Activated gamma-delta T cell (primary cell): ENCODE measurements at places on chromosomes 12 and 14.

DNA sequence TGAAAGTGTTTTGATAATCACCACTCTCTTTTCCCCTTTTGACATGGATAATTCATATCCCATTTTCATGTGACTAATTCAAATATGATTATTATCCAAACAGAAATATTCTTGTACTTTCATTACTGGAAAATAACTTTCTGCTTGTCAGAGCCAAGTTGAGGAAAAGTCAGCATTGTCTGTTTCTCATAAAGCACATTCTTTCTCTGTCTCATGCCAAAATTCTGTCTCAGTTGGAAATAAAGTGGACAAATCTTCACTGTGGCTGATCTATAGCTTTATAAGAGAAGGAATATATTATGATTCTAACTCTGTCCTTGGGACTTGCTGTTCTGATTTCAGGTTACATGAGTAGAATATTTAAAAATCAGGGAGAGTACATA, 22.7 kb upstream of the PRICKLE1 start:
- no peak for DNase-seq

DNA sequence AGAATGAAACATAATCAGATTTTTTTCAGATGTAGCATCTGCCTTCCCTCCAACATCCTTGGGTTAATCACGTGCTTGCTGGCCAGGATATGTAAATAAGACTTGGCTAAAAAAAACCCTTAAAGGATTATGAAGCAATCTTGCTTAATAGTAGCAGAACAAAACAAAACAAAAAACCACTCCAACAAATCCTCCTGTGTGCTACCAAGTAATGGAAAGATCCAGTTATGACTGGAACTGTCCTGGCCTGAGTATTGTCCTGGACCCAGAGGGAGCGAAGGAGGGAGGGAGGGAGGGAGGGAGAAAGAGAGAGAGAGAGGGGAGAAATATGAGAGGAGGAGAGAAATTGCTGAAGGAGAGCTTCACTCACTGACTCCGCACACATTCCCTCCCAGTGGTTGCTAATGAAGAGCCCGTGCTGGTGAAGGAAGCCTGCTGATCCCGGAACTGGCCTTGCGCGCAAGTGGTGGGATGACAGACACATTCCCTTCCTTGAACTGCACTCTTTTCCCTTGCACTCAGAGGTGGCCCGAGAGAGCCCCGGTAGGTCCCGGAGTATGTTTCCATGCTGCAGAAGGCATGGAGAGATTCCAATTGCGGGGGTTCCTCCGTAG, 57.2 kb downstream of the HMGA2 start:
- DNase-seq: no peak

DNA sequence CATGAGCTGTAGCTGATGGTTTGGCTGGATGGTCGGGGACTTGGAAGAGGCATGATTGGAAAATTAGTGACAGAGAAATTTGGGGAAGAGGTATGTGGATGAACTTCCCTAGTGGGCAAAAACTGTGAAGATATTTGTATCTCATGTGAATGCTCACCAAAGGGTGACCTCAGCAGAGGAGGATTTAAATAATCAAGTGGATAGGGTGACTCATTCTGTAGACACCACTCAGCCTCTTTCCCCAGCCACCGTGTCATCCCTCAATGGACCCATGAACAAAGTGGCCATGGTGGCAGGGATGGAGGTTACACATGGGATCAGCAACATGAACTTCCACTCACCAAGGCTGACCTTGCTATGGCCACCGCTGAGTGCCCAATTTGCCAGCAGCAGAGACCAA, 60.8 kb upstream of the KRAS start:
- no peak for DNase-seq

GRCh38 chr14:56185992-56186391, 67.8 kb downstream of the PELI2 start:
- no peak for DNase-seq

DNA sequence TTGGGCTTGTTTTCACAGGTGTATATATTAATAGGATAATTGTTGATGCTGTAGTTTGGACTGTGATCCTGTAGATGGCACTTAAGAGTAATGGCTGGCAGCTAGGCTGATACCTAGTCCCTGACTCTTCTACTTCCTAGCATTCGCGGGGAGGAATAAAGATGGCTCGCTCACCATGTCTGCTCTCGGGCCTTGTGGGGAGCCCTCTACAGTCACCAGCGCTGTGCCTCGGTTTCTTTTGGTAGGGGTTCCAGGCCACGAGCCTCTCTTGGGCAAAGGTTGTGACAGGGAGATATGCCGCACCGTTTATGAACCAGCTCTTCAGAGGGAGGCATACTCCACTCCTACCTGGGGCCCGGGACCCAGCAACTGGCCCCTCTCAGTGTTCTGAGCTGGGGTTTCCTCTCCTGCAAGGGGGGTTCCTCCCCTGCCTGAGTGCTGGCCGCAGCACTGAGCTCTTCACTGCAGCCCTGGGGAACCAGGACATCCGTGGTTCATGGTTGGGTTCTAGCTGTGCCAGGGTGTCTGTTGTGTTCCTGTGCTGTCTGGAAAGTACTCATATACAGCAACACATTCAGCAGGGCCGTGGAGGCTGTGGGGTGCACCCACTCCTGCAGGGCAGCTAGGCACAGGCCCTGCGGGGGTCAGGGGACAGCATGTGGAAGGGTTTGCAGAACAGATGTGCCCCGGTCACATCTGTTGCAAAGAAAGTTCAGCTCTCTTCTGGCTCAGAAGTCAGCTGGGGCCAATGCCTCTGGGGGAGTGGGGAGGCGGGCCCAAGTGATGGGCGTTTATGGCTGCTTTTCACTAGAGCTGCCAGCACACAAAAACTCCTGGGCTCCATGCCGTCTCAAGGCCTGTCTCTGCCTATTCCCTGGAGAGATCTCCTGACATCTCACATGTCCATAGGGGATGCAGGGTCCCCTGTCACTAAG, 147.9 kb downstream of the PPFIA2 start:
- no peak for DNase-seq

GRCh38 chr12:121722511-121722910, 10.0 kb downstream of the TMEM120B start:
- DNase-seq: no peak

DNA sequence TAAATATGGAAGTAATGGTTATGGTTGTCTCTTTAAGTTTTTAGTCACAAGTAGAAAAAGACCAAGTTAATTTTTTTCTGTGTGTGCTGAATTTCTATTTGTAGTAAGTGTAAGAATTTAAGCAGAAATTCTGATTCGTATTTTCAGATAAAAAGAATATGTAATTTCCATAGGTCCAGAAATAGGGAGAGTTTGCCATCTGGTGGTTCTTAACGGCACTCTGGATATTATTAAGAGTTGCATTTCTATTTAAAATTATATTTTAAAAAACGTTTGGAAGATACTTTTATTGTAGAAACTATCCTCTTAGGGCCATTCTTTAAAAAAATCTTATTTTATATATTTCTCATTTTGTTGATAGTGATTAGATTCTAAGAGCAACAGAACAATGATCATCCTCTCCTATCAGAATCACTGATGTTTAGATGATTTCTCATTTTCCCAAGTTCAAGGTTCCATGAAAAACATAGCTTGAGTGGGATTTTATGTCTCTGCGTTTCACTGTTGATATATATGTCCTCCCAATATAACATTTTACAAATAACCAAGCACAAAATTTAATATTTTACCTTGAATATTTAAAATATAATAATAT, 88.3 kb downstream of the LRRK2 start:
- DNase-seq: no peak

- no peak for DNase-seq
Measured at GRCh38 chr14:50666772-50667683, 1.1 kb downstream of the SAV1 start.

DNA sequence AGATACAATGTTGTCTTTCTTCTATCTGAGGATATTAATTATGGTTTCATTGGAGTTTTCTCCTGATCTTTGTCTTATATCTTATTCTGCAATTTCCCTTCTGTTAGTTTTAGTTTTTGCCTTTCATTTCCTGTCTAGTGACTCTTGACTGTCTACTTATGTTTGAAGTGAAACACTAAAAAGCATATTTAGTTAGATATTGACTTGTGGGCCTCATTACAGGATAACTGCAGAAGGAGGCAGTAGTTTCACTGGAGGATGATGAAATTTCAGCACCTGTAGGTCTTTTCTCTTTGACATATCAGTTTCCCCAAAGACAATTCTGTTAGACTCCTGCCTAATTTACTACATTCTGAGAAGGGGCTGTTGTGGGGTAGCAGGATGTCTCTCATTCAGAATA, 97.5 kb upstream of the NEDD1 start:
- DNase-seq: no peak

DNA sequence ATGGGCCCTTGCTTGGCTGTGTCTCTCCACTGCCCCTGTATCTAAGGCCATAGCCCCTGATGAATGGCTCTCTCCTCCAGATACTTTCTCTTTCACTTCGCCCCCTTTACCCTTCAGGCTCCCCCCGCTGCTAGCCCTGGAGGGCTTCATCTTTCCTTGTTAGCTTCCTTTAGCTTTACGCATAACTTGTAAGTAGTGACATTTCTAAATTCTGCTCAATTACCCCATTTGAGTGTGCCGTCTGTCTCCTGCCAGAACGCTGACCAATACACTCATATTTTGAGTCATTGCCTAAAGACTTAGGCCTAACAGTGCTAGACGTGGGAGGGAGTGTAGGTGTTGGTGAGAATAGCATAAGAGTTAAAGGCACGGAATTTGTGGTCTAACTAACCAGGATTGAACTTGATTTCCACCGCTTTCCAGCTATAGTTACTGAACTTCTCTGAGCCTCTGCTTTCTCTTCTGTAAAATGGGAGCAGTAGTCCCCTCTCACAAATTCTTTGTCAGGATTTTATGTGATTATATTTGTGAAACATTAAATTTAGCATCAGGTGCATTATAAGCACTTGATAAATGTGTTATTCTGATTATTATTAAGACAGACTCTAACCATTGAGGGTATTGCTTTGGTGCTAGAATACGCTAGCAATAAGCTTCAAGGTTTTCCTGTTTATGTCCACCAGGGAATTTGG, 129.3 kb downstream of the ZFP36L1 start:
- DNase-seq: no peak

GRCh38 chr12:7966563-7966962, 30.6 kb upstream of the SLC2A3 start:
- DNase-seq: no peak

DNA sequence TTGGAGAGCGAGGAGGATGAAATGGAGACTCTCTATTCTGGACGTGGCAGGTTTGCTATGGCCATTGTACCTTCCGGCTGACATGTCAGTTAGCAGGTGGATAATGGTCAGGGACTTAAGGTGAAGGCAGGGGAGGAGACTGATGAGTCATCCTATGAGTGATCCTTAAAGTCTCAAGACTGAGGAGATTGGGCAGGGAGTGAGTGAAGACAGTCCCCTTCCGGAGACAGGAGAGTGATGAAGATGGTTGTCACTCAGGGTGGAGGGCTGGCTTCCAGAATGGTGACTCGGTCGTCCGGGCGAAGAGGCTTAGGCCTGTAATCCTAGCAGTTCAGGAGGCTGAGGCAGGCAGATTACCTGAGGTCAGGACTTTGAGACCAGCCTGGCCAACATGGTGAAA, 49.8 kb upstream of the CCDC63 start:
- no peak for DNase-seq

GRCh38 chr12:1093166-1093751, 102.2 kb downstream of the ERC1 start:
- DNase-seq: no peak

DNA sequence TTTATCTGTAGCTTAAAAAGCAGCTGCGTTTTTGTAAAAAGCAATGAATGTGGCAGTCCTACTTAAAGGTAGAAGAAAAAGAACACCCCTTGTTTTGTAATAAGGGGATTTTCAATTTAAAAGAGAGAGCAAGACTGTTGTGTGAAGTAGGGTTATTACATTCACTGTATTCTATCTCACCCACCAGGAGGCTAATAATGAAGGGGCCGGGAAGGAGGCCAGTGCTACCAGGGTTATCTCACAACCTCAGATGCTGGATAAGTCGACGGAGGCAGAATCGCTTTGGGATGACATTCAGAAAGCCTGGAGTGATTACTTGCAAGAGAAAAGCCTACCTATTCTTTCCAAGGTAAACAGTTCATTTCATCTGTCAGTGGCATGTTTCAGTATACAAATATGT, 97.7 kb downstream of the RMST start:
- DNase-seq: no peak

- DNase-seq: no peak
Measured at GRCh38 chr12:25781232-25781631, 177.2 kb upstream of the RASSF8 start.

GRCh38 chr14:53764846-53765245, 191.8 kb downstream of the BMP4 start:
- no peak for DNase-seq

- no peak for DNase-seq
Measured at GRCh38 chr12:48486679-48487078, 4.4 kb downstream of the C12orf54 start.

GRCh38 chr12:88638966-88639760, 58.9 kb upstream of the KITLG start:
- DNase-seq: no peak

DNA sequence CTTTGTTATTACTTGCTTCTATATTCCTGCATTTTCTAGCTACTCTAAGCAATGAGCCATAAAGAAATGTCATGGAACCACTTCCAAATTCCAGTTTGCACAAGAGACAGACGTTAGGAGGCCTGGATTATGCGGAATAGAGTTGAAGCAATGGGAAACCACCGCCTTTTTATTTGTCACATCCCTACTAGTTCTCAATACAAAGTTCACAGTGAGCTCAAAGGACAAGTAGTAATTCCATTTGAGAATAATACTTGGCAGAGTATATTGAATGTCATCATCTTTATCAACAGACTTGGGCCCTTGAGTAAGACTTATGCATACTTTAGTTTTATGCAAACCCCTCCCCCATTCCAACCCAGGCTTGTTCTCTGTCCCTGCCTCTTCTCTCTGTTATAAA, 3.7 kb upstream of the SLC15A5 start:
- DNase-seq: no peak

DNA sequence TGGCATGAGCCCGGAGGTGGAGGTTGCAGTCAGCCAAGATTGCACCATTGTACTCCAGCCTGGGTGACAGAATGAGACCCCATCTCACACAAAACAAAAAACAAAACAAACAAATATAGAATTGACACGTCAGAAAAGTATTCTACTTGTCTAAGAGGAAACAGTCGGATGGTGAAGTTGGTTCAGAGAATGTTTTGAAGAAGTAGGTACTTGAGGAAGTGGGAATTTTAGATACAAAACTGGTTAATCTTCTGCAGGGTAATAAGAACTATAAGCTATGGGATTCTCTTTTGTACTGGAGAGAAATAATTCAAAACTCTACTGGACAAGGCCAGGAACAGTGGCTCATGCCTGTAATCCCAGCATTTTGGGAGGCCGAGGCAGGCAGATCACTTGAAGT, 14.6 kb upstream of the TCTN1 start:
- no peak for DNase-seq
